ENCODE measurements at places on chromosomes 3 and 15.

DNA sequence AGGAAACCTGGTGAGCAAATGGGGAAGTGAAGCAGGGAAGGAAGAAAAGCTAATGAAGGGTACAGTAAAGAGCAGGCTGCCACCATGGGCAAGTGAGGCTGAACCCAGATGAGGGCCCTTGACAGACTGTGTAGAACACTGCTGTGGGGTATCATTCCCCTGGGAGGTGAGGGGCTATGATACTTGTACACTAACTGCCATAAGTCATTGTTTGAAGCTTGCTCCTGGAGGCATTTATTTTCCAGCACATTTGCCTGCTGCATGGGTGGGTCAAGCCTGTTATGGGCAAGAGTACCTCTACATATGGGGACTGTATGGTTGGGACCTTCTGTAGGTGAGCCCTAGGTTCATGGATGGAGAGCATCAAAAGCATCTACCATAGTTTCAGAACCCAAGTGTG lies 57.4 kb downstream of the POMGNT2 start:
- no peak for DNase-seq

- DNase-seq = no peak
These were observed 41.5 kb downstream of the FGF12 start for GRCh38 chr3:192685801-192686200.

GRCh38 chr3:148092624-148093347 lies 604.9 kb upstream of the AGTR1 start:
- DNase-seq = no peak

GRCh38 chr3:187759601-187760000 lies 14.3 kb upstream of the BCL6 start:
- DNase-seq = no peak

DNA sequence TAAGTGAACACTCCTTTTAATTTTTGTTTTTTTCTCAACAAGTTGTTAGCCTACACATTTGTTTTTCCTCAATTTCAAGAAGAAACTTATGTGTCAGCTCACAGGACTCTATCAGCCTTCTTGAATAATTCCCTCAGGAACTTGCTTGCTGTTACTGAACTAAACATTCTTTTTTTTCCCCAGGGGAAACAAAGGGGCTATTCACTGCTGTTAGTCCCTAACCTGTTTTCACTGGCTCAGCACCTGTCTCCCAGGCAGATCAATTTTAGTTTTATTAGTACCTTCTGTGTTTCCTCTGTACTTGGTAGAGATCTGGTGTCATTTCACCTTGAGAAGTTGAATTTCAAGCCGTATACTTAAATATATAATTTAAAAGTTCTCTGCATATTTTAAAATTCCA lies 644.6 kb downstream of the CADM2 start:
- no peak for DNase-seq

- DNase-seq = no peak
These were observed 878 bp upstream of the RAD51 start for GRCh38 chr15:40693904-40694687.

DNA sequence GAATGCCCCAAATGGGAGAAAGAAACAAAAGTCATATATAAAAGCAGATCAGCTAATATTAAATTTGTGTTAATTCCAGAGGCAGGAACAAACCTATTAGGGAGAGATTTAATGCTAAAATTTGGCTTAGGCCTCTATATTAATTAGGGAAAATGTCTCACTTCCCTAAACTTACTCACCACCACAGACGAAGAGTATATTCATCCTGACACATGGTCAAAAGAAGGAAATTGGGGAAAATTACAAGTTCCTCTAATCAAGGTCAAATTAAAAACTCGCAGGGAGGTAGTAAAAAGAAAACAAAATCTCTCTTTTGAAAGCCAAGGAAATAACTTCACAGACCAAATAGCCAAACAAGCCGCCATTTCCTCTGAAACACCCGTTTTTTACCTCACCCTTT lies 32.2 kb downstream of the GRM2 start:
- DNase-seq = no peak

- DNase-seq = no peak
These were observed 7.2 kb downstream of the APBA2 start for GRCh38 chr15:28892789-28893610.

DNA sequence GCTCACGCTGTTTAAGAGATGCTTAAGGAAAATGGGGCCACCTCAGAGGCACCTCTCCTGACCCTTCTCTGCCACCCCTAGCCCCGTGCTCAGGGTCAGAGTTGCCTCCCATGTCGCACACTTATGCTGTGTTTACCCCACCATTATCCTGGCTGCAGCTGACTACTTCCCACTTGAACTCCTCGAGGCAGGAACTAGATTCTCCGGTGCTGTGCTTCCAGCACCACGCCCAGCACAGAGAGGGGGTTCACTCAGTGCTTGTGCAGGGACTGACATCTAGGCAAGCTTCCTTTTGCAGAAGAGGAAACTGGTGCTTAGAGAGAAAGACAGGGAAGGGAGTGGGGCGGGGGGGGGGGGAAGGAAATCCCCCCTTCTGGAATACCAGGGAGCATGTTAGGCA lies 340.1 kb downstream of the RORA start:
- DNase-seq = peak; percentile 21

DNA sequence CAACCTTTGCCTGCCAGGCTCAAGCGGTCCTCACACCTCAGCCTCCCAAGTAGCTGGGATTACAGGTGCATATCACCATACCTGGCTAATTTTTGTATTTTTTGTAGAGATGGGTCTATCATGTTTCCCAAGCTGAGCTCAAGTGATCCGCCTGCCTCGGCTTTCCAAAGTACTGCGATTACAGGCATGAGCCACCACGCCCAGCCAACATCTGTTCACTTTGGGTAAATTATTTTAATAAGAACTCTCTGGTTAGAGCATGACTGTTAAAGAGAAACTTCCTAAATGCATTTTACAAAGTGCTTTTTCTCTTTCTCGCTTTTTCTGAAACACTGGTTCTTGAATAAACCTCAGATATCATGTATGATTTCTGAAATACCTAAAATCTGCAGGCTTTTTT lies 172.5 kb downstream of the PTPRG start:
- DNase-seq = no peak

- no peak for DNase-seq
These were observed 61.4 kb upstream of the IMPG2 start for GRCh38 chr3:101381809-101382208.

DNA sequence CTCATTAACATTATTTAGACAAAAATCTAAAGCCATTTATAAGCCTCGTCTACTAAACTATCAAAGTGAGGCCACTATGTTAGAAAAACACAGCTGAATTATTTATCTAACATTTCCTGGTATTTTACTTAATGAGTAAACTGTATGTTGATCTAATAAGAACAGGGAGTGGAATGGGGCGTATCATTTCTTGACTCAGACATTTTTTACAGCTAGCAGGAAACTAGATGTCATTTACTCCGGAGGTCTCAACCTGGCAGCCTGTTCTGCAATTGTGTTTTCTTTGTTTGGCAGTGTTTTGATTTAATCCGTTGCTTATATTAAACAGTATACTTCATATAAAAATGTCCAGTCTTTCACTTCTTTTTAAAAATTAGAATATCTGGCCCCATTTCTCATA lies 79.1 kb upstream of the ABI3BP start:
- no peak for DNase-seq

- DNase-seq = no peak
These were observed 593.4 kb upstream of the ZNF717 start for GRCh38 chr3:76378789-76379188.

- peak; percentile 6 for DNase-seq
These were observed 251.8 kb upstream of the RORA start for GRCh38 chr15:61480863-61481262.

DNA sequence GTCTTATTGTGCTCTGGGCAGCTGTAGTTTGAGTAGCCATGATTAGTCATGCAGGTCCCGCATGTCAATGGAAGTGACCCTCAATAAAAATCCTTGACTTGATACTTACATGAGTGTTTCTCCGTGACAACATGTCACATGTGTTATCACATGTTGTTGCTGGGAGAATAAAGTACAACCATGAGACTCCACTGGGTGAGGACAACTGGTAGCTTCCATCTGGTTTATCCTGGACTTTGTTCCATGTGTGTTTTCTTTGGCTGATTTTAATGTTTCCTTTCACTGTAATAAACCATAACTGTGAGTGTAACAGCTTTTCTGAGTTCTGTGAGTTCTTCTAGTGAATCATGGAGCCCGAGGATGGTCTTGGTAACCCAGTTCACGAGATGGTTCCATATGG lies 63.1 kb upstream of the NDN start:
- DNase-seq = no peak

DNA sequence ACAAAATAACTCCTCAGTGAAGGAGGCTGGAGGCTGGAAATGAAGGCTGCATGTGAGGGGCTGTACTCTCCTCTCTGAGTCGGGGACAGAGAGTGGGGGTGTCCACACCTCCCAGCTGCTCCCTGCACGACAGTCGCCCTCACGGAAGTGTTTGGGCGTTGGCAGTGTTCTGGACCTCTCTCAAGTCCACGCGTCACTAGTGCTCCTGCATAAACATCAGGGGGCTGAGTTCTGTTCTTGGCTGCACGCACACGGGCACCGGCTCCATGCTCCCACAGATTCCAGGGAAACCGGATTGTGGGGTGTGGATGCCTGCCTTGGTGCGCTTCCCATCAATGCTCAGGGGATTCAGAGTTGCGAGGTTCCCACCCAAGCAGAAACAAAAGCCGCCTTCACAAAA lies 7.4 kb downstream of the RASGRF1 start:
- DNase-seq = no peak

DNA sequence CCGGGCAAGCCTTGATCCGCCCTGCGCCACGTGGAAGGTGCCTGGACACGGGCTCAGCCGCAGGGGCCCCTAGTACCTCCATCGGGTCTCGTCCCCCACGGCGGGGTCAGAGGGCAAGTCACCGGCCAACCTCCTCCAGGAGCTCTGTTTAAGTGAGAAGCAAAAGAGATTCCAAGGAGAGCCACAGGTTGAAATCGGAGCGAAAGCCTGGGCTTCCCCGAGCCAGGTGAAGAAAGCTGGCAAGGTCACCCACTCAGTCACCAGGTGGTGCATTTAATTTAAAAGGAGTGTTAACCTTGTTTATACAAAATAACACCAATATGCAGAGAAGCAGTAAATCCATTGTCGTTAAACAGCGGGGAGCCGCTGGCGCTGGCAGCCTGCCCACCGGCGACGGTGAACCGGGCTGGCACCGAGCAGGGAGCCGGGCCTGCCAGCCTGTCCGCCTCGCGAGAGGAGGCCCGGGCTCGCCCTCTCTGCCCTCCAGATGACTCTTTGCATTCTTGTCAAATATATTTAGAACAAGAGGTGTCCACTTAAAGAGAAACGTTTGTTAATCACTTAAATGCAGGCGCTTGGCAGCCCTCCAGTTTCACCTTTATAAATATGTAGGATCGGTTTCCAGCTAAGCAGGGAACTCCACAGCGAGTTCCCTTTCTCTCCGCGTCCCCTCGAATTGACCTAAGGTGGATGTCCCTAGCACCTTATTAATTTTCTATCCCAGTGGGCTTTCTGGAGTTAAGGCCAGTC lies 277.3 kb upstream of the NR2F2 start:
- peak; percentile 8 for DNase-seq

GRCh38 chr15:96107916-96108315 lies 222.6 kb upstream of the NR2F2 start:
- DNase-seq = no peak

GRCh38 chr15:91484141-91484540 lies 369.4 kb upstream of the SLCO3A1 start:
- no peak for DNase-seq

- no peak for DNase-seq
These were observed 35.2 kb downstream of the TSC22D2 start for GRCh38 chr3:150443331-150443741.

DNA sequence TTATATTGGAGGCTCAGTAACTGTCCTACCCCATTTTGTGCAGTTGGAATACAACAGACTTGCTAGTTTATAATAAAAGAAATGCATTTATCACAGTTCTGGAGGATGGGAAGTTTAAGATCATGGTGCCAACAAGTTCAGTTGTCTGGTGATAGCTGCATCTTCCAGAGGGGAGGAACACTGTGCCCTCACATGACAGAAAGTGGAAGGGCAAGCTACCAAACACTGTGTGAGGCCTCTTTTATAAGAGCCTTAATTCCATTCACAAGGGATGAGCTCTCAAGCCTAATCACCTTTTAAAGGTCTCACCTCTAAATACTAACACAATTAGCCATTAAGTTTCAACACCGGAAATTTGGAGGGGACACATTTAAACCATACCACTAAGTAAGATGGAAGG lies 1073.9 kb downstream of the PLOD2 start:
- no peak for DNase-seq

GRCh38 chr15:96252148-96252547 lies 78.4 kb upstream of the NR2F2 start:
- no peak for DNase-seq

GRCh38 chr15:99536422-99537040 lies 29.3 kb upstream of the MEF2A start:
- DNase-seq = no peak

DNA sequence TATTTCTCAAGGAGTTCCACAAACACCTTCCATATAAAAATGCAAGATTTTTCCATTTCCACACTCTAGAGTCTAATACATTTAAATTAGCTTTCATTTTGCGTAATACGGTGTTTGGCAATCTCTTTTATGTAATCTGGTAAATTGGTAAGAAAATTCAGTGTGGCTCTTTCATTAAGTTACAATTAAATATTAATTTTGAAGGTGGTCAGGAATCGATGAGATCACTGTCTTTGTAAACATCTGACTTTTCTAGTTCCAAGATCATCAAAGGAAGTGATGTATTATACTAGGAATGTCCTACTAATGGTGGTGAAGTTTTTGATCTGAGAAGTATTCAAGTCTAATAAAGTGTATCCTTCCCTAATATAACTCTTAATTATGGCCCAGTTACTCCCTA lies 1.1 kb upstream of the UTS2B start:
- no peak for DNase-seq

DNA sequence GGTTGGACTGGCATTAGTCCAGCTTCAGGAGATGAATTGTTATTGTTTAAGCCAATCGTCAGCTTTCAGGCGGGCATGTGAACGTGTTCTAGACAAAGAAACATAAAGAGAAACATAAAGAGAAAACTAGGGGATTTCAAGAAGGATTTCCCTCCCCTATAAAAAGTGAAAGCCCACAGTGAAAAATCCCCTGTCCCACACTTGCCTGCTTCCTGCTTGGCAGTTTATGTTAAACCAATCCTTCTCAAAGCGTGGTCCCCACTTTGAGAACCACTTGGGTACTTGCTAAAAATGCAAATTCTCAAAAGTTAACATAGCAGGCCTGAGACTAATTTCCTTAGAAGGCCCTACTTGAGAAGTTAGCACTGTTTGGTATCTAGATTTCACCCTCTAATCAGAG lies 293.0 kb upstream of the SOX14 start:
- no peak for DNase-seq

- DNase-seq = no peak
These were observed 71.3 kb downstream of the WHAMM start for GRCh38 chr15:82880704-82881103.

DNA sequence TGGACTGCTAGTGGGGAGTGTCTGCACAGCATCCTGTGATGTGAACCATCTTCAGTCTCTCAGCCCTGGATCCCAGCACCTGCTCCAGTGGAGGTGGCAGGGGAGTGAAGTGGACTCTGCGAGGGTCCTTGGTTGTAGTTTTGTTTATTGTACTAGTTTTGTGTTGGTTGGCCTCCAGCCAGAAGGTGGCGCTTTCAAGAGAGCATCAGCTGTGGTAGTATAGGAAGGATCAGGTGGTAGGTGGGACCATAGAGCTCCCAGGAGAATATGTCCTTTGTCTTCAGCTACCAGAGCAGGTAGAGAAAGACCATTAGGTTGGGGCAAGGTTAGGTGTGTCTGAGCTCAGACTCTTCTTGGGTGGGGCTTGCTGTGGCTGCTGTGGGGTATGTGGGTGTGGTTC lies 20.9 kb downstream of the NEK11 start:
- DNase-seq = no peak

Data from NCI-H2227 treated with DMSO at 0.1 percent for 48 hours (cell line).